ENCODE measurements at places on chromosomes 13 and 19. TPM values are rescaled to one million over a fixed set of nuclear protein-coding genes. Genes with fewer than 3 reads are reported as not detected.

The EBI3 gene
- polyA plus RNA-seq: 11.9 TPM

The F10 gene
- not detected for polyA plus RNA-seq

The C2CD4C gene
- not detected for polyA plus RNA-seq

The TUBA3C gene
- not detected for polyA plus RNA-seq

The CD22 gene
- 1,715 TPM for polyA plus RNA-seq

The DOCK6 gene
- polyA plus RNA-seq: 3.0 TPM

The SMIM24 gene
- not detected for polyA plus RNA-seq

The RYR1 gene
- 0.43 TPM for polyA plus RNA-seq

The CEACAM6 gene
- polyA plus RNA-seq: not detected

The EBPL gene
- polyA plus RNA-seq: 16.0 TPM

The CASP14 gene
- not detected for polyA plus RNA-seq

The GFY gene
- not detected for polyA plus RNA-seq

The GSK3A gene
- polyA plus RNA-seq: 26.2 TPM

The KIR2DL1 gene
- 0.22 TPM for polyA plus RNA-seq

The FXYD3 gene
- polyA plus RNA-seq: not detected

The PLK5 gene
- polyA plus RNA-seq: not detected

The CLEC17A gene
- 180 TPM for polyA plus RNA-seq

The CGB8 gene
- polyA plus RNA-seq: not detected

The CGB2 gene
- not detected for polyA plus RNA-seq

The VMAC gene
- polyA plus RNA-seq: 27.7 TPM

The ZNF77 gene
- polyA plus RNA-seq: 3.1 TPM

The ZNF729 gene
- not detected for polyA plus RNA-seq

The EFNB2 gene
- polyA plus RNA-seq: 0.04 TPM

The FCER2 gene
- polyA plus RNA-seq: 497 TPM

The ZNF628 gene
- 18.3 TPM for polyA plus RNA-seq

The SHISA2 gene
- polyA plus RNA-seq: not detected

The ATP4B gene
- not detected for polyA plus RNA-seq

The CEACAM21 gene
- polyA plus RNA-seq: 27.3 TPM
